Frontal cortex (tissue), 4 donors: ENCODE measurements at places on chromosomes 6 and 20.

GRCh38 chr6:162887981-162888689, 160.4 kb downstream of the PACRG start:
- DNase-seq: no peak

DNA sequence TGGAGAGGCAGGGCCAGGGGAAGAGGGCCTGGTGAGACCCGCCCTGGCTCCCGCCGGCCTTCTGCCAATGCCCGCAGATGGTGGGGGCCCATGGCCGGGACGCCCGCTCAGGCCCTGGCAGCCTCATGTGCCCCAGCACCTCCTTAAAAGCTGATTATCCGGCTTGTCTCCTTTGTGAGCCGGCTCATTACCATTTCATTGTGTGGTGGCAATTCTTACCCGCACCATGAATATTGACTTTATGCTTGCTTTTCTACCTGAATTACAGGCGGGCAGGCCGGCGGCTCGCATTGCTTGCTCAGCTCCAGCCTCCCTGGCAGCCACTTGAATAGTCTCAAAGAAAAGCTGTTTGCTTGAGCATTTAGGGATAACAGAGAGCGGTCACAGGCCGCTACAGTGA, 120.0 kb upstream of the JAG1 start:
- no peak for DNase-seq

GRCh38 chr6:37691904-37692806, 5.5 kb downstream of the MDGA1 start:
- DNase-seq: peak; percentile 80

- no peak for DNase-seq
Observed at GRCh38 chr6:135647521-135647920, 150.0 kb upstream of the AHI1 start.

DNA sequence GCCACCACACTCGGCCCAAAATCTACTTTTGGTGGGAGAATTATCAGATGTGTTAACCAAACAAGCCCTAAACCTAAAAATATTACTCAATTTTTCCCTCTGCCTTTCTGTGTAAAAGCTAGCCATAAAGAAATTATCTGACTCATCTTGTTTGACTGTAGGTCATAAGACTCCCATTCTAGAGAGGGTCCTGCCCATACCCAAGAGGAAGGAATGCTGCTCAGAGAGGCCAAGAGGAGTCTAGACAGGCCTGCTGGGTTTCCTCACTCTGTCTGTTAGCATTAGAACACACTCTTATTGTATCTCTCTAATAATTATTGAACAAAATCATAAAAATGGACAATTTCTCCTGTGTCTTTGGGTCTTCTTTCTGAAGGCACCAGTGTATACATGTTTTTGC, 26.1 kb downstream of the C6orf141 start:
- no peak for DNase-seq

DNA sequence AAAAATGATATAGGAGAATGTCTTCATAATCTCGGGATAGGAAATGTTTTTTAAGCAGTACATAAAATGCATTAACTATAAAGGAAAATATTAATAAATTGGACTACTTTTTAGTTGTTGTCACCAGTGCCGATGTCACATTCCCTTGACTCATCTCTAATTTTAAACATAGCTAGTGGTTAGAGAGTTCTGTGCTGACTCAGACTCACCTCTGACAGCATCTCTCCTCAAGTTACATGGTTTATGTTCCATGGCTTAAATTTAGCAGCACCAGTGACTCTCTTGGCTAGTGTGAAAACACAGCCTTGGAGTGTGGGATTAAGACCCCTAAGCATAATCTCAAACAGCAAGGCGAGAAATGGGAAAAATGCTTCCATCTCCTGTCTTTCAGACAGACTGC, 311.8 kb upstream of the MMS22L start:
- DNase-seq: no peak

- DNase-seq: no peak
Observed at GRCh38 chr20:2169456-2170088, 67.9 kb downstream of the STK35 start.

DNA sequence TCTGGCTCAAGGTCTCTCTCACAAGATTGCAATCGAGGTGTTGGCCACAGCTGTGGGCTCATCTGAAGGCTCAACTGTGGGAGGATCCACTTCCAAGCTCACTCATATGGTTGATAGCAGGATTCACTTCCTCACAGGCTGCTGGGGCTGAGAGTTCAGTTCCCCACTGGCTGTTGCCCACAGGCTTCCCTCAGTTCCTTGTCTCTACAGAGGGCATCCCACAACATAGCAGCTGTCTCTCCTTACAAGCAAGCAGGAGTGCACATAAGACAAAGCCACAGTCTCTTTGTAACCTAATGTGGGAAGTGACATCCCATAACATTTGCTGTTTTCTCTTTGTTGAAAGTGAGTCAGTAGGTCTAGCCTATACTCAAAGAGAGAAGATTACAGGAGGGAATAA, 14.0 kb downstream of the SPATS1 start:
- DNase-seq: no peak

GRCh38 chr20:32192698-32193097, 14.8 kb downstream of the PLAGL2 start:
- DNase-seq: no peak

- DNase-seq: no peak
Observed at GRCh38 chr6:111759836-111760785, 113.1 kb downstream of the FYN start.

GRCh38 chr6:72776456-72776855, 154.6 kb downstream of the KCNQ5 start:
- DNase-seq: no peak

- DNase-seq: no peak
Observed at GRCh38 chr6:75012018-75012417, 193.8 kb downstream of the COL12A1 start.

DNA sequence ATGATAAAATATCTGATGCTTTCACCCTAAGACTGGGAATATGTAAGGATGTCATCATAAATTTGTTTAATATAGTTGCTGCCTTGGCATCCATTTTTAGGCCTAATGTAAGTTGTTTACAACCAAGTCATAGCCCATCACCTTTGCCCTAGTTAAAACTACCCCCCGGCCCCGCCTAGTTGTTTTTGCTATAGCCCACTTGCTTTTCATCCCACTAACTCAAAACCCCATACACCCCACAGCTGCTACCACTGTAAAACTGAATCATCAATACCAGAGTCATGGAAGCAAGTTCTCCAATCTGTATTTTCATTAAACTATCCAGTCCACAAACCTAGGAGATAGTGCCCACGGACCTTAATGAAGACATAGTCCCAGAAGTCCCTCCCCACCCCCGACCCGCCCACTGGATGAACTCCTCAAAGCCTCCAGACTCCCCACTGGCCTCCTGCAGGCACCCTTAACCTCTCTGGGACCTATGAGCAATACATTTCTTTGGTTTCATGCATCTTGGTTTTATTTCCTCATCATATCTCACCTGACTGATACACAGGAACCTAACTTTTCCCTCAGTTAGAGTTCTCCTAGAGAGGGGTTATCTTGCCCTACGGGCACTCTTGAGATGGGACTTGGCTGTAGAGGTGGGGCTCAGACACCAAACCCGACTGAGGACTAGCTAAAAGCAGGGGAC, 12.5 kb upstream of the ZDHHC14 start:
- no peak for DNase-seq

DNA sequence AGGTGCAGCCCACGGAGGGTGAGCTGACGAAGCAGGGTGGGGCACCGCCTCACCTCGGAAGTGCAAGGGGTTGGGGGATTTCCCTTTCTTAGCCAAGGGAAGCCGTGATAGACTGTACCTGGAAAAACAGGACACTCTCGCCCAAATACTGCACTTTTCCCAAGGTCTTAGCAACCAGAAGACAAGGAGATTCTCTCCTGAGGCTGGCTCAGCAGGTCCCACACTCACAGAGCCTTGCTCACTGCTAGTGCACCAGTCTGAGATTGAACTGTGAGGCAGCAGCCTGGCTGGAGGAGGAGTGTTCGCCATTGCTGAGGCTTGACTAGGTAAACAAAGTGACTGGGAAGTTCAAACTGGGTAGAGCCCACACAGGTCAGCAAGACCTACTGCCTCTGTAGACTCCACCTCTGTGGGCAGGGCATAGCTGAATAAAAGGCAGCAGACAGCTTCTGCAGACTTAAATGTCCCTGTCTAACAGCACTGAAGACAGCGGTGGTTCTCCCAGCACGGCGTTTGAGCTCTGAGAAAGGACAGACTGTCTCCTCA, 28.0 kb downstream of the SYNE1 start:
- DNase-seq: no peak

- no peak for DNase-seq
Observed at GRCh38 chr6:150176152-150176551, 33.3 kb downstream of the PPP1R14C start.

- no peak for DNase-seq
Observed at GRCh38 chr6:96450082-96450769, 71.4 kb upstream of the UFL1 start.

DNA sequence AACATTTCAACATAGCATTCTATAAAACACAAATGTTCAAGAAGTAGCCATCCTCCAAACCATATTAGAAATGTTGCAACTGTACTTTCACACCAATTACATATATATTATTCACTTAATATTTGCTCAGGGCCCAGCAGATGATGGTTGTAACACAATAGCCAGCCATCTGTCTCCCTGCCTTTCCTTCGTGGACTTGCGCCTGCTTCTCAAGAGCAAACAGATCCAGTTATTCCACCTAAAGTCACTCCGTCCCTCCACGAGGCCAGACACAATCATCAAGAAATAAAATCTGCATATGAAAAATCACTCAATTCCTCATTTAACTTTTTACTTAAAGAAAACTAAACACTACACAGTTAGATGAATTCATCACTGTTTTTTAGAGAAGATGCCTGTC, 160.4 kb downstream of the RALGAPA2 start:
- no peak for DNase-seq

- no peak for DNase-seq
Observed at GRCh38 chr20:23265226-23265625, 85.4 kb upstream of the NXT1 start.

DNA sequence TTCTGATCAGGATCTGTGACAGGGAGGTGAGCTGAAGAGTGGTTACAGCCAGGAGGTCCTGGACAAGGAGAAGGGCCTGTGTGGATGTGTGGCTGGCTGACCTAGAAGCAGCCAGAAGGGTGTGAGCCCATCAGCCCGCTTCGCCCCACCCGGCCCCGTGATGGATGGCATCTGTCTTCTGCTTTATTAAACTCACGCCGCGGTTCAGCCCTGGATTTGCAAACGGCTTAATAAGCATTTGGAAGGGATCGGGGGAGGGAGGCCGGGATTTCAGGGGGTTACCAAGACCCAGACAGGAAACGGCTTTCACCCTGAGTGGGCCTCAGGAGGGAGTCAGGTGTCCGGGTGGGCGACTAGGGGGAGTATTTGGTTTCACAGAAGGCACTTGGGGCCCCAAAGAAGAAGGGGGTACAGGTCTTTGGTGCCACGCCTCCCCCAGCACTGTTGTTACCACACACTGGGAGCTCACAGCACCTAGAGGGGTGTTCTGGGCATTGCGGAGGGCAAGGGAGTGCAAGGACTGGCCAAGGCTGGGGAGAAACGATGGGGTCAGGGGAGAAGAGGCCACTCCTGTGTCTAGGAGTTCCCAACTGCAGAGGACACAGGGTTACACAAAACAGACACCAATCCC, 53.8 kb upstream of the FOXP4 start:
- DNase-seq: no peak

DNA sequence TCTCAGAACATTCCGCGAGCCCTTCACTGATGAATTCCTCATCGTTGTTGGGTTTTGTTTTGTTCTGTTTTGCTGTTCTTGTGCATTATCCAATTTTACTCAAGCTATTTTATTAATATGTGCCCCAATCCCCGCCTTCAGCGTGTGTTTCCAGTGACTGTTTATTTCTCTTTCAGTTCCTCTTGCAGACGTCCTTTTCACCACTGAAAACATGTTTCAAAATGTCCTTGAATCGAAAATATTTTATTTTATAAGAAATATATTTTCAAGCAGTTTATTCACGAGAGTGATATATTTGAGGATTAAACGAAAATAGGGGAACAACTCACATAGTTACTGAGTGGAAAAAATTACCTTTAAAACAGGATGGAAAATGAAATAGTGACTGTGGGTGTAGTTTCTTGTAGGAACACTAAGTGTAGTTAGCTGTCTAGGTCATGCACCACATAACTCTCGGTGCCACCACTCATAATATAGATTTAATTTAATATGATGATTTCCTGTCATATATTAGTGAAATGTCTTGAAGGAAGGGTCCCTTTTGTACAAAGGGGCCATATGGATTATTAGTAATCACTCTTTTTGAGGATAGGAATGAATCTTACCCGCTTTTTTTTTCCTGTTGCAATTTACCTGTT, 45.3 kb upstream of the HDDC2 start:
- no peak for DNase-seq

DNA sequence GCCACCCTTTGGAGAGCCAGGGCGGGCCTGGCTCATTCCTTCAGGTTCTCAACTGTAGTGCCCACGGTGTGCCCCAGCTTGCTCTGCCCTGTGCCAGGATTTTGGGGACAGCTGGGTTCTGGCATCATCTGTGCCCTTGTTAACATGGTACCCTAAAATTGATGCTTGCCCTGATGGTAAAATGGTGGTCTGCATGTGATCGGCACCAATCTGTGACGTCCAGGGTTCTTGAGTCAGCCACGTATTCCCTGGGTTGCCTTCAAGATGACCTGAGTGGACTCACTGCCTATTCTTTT, 31.2 kb upstream of the APCDD1L start:
- no peak for DNase-seq

GRCh38 chr20:61185841-61186601, 66.0 kb upstream of the CDH4 start:
- DNase-seq: no peak

DNA sequence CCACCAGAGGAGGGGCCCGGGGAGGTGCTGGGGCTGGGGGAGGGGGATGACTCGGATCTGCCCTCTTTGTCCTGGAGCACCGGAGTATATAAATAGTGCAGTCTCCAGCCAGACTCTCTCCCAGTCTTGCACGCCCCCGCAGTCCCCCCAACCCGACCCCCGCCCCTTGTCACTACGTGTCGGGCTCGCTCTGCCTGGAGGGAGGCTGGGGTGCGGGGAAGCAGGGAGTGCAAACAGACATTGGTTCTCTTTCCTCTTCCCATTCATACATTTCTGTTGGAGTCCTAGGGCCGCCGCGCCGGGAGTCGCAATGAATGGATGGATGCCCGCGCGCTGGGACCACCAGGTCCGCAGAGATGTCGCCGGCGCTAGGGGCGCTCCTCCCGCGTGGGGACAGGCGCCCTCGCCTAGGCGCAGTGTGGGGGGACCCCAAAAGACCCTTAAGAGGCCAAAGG, 179.3 kb downstream of the TBXT start:
- no peak for DNase-seq

GRCh38 chr6:27694547-27694874, 217.7 kb downstream of the OR2B2 start:
- DNase-seq: no peak

DNA sequence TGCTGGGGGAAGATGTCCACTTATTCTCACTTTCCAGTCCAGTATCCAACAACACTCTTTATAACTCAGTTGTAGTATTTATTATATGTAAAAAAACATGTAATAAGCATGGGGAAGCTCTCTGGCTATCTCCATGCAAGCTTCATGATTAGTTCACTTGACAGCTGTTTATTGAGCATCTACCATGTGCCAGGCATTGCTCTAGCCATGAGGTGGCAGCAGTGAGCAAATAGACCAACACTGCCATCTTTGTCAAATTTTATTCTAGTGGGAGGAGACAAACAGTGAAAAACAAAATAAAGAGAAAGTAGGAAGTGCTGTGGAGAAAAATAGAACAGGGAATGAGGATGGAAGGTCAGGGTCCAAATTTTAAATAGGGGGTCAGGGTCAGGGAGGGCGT, 131.8 kb downstream of the CFAP61 start:
- no peak for DNase-seq
